ENCODE measurements at places on chromosomes 3 and 15. TPM values are rescaled to one million over a fixed set of nuclear protein-coding genes. Genes with fewer than 3 reads are reported as not detected.

DNA sequence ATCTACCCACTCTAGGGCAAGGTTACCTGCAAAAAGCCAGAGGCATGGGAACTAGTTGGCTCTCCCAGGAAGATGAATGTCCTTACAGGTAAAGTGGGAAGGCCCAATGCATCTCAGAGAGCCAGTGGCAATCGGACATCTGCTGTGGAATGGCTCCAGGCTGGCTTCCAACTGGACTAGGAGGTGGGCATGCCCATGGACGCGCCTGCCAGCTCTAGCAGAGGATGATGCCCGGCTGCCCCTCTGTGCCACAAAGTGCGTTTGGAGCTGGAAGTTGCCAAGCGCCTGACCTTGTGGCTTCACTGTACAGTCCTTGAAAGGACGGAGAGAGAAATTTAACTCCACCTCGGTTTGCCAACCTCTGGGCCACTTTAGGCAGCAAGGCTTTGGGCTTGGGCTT, 84.4 kb downstream of the NR2F2 start:
- DNase-seq: no peak

DNA sequence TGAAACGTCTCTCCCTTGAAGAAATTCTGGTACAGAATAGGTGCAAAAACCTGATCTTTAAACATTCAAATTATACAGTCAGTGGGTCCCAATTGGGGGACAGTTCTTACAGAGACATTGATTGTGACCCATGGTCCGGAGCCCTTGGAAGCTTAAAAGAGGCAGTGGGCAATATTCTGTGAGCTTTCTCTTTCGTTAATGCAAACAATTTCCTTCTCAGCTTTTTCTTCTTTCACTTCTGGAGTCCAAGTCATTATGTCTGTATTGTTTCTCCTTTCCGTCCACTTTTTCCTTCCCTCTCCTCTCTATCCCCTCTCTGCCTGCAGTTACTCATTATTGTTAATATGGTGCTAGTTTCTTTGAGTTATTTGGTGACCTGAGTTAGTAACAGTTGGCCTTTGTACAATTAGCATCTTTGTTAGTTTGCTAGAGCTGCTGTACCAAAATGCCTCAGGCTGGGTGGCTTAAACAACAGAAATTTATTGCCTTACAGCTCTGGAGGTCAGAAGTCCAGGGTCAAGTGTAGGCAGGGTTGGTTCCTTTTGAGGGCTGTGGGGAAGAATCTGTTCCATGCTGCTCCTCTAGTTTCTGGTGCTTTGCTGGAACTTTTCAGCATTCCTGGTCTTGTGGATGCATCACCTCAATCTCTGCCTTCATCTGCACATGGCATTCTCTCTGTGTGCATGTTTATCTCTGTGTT, 102.6 kb downstream of the GMPS start:
- DNase-seq: no peak

GRCh38 chr3:194998417-194998816, 272.5 kb downstream of the XXYLT1 start:
- DNase-seq: no peak

- no peak for DNase-seq
Measured at GRCh38 chr3:101852983-101853840, 3.9 kb downstream of the NFKBIZ start.

DNA sequence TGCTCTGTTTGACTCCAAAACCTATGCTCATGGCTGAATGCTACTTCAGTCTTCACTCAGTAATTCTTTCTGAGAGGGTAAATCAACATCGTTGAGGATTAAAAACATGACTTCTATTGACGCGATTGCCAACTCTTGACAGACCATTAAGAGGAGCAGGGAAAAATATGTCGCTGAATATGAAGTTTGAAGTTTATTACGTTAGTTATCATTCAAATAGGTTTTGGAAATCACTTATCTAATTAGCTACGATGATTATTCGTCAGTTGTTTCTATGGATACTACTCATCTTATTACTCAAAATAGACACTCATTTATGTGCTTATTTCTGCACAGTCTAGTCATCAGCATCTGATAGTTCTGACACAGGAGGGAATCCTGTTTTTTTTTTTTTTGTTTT, 279.2 kb upstream of the TBL1XR1 start:
- DNase-seq: no peak

GRCh38 chr3:158722108-158722507, 10.1 kb downstream of the RARRES1 start:
- no peak for DNase-seq

DNA sequence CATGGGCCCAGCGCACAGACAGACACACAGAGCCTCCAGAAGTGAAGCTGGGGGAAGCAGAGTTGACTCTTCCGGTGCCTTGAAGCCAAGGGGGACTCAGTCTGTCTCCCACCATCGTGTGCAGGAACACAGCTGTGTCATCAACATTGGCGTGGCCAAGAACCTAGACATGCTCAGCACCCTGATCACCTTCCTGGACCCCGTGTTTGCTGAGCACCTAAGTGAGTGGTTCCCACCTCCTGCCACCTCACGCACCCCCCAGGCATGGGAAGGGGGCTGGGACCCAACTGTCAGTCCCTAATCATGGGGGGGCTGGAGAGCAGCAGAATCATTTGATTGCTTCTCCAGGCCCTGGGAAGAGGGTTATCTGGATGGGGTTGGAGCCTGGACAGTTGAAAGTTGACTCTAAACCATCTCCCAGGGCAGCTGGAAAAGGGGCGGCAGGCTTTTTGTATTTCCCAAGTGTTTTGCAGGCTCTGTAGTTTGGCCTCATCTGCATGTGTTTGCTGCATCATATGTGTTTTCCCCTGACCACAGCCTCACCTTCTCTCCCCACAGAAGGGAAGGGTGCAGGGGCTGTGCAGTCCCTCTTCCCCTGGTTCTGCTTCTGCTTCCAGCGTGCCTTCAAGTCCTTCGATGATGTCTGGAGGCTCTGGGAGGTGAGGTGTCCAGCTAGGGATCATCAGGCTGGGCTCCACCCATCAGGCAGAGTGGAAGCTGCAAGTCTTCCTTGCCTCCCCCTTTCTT, 12.8 kb downstream of the TBC1D21 start:
- no peak for DNase-seq

DNA sequence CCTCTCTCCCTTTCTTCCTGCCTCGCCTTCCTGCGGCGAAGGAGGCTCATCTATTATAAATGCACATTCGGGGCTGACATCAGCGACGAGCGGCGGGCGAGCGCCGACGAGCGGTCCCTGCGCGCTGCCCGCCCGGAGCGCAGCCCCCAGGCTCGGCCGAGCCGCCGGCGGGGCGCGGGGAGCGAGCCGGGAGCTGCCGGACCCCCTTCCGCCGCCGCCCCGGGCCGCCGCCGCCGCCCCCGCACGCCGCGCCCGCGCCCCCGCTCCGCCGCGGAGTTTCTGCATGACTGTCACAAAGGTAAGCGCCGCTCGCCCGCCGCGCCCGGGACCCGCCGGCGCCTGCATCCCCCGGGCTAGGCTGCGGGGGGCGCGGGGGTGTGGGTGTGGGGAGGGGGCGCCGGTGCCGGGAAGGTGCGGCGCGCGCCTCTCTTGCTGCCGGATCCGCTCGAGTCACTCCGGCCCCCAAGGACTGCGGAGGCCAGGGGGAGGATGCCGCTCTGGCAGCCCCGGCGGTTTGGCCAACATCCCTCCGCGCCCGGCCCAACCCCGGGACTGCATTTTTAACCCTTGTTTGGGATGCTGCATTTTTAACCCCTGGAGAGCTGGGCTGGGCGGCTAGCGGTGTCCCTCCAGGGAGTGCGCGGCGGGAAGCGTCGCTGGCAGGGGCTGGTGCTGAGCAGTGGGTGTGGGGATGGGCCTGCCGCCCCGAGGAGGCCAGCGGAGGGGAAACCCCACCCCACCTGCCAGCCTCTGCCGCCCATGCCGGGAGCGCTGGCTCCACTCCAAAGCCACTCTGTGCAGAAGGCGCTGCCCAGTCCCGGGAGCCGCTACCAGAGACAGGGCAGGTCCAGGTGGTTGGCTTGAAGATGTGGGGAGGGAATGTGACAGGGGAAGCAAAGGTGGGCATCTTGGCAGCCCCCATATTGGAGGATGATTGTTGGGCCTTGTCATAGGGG, at the start of gene CORO2B:
Gene CORO2B, plus strand, starts transcription at position 14 of the 956 bp plus-strand sequence. Its CDS starts 270 bp downstream, at position 284.
- peak; percentile 84 for DNase-seq

GRCh38 chr3:106560451-106560966, 691.7 kb upstream of the CBLB start:
- DNase-seq: no peak

DNA sequence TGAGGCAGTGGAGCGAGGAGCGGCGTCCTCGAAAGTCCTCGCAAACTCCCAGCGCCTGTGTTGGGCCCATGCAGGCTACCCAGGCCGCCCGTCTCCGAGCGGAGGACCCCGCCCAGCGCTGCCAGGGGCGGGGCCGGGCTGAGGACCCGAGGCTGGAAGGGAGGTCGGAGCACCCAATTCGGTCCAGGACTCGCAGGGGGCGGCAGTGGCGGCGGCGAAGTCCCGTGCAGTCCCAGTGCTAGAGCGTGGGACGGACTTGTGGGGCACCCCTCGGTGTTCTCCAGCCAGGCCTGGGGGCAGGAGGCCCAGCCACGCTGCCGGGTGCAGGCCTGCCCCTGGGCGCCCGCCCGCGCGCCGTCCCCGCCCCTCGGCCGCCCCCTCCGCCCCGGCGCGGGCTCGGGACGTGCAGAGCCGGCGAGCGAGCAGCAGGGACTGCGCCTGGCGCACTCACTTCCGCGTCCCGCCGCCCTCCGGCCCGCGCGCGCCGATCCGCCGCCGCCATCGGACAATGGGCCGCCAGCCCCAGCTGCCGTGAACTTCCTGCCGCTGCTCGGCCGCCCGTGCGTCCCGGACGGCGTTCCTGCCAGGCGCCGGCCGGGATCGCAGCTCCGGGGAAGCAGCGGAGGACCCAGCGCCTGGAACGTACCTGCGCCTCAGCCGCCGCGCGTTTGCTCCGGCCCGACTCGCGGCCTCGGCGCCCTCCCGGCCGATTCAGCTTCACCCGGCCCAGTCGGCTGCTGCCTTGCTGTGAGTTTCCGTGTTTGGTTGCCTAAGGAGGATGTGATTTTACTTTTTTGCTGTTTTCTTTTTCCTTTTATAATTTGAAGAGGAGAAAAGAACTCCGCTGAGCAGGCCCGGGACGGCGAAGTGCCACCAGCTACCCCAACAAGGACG, 596 bp upstream of the LIMD1 start:
- peak; percentile 88 for DNase-seq

DNA sequence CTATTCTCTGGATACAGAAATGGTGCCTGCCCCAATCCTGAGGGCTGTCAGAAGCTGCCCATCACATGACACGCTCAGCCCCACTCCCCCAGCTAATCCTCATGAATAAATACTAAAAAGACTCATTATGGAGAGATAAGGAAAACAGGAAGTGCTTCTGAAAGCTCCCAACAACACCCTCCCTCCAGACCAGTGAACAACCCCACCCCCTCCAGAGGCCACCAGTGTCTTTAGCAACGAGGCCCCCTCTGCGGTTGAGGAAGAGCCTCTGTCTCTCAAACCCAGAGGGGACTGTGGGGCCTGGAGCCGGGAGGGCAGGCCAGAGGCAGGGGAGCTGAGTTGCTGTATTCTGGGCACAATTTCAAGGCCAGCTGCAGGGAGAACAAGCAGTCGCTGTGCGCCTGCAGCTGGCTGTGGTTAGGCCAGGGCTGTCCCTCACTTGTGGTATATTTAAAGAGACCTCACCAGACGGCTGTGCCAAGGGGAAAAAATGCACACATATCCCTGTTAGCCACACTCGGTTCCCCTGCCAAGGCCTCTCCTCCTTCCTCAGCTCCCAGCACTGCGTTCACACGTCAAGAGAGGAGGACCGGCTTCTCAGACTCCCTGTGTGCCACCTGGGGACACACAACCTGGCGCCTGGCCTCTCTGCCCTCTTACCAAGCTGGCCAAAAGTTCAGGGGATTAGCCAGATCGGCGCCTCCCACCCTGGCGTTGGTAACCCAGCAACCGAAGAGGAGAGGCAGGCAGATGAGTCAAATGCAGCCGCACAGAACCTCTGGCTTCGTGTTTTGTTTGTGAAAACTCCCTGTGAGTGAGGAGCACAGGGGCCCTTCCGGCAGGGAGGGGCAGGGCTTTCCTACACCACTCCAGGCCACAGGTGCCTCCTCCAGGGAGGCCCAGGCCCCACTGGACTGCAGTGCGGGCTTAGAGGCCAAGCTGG, 101.2 kb upstream of the ETV5 start:
- peak; percentile 89 for DNase-seq

GRCh38 chr15:28956491-28956890, 70.7 kb downstream of the APBA2 start:
- no peak for DNase-seq

- DNase-seq: peak; percentile 52
Measured at GRCh38 chr3:126937973-126938372, 44.9 kb upstream of the PLXNA1 start.

- peak; percentile 68 for DNase-seq
Measured at GRCh38 chr3:179929091-179929529, 107.6 kb downstream of the PEX5L start.

- no peak for DNase-seq
Measured at GRCh38 chr3:128155616-128156360, 2.5 kb downstream of the EEFSEC start.

- DNase-seq: no peak
Measured at GRCh38 chr3:23840521-23840920, 34.8 kb downstream of the UBE2E1 start.

DNA sequence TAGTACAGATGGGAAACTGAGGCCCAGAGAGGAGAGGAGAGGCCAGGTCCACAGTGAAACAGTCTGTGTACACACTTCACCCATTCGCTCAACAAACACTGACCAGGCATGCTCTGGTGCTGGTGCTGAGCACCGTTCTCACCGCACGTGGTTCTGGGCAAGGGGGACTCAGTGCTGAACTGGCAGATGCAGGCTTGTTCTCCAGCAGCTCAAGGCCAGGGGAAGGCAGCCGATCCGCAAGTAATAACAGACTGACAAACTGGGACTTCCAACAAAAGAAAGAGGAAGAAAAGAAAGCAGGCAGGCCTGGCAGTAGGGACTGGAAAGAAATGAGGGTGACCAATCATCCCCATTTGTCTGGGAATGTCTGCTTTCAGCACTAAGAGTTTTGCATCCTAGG, 25.6 kb upstream of the LINGO1 start:
- DNase-seq: no peak

DNA sequence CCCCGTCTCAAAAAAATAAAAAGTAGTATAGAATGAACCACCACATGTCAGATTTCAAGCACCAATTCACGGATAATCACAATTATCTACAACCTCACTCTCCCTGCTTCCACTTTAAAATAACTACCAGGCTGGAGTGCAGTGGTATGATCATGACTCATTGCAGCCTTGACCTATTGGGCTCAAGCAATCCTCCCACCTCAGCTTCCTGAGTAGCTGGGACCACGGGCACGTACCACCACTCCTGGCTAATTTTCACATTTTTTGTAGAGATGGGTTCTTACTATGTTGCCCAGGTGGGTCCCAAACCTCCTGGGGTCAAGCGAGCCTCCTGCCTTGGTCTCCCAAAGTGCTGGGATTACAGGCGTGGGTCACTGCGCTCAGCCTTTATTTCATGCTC, 38.1 kb upstream of the LDHAL6B start:
- DNase-seq: no peak

GRCh38 chr3:185549122-185549521, 3.3 kb downstream of the LIPH start:
- DNase-seq: no peak

GRCh38 chr3:27097182-27097581, 272.0 kb downstream of the NEK10 start:
- DNase-seq: no peak

- peak; percentile 78 for DNase-seq
Measured at GRCh38 chr3:132399054-132399929, 18.0 kb upstream of the DNAJC13 start.

Gene MYO5C
- 15.5 TPM for polyA plus RNA-seq

Gene ZIC1
- polyA plus RNA-seq: 0.10 TPM

Gene TMCO5A
- polyA plus RNA-seq: 0.30 TPM

Gene ISLR
- 2.8 TPM for polyA plus RNA-seq

Gene HRG
- polyA plus RNA-seq: not detected

Gene CCR3
- 0.31 TPM for polyA plus RNA-seq

Gene SAXO2
- 13.5 TPM for polyA plus RNA-seq

Gene FEZF2
- not detected for polyA plus RNA-seq

Data from lung (tissue), 17 donors.